HepG2 (cell line): ENCODE measurements at places on chromosomes 3 and 15. TPM values are rescaled to one million over a fixed set of nuclear protein-coding genes. Genes with fewer than 3 reads are reported as not detected.
A peak's percentile ranks its signal among the peaks of the same experiment; 100 is the strongest.

GRCh38 chr3:151560738-151561137 is 99.9 kb upstream of the IGSF10 start:
- DNase-seq, result no peak
- H3K27ac ChIP-seq, result no peak overlapping the region
- H3K27me3 ChIP-seq, result peaks cover 1% of the 10 kb centered on the region; the same call in 1 of the 2 replicates
- H3K4me1 ChIP-seq, result no peaks in the 10 kb centered on the region
- H3K4me3 ChIP-seq, result no peak overlapping the region
- H3K36me3 ChIP-seq, result no peaks in the 10 kb centered on the region

The GOLGA8S gene
- 0.03 and 0.04 TPM in 2 replicates for polyA plus RNA-seq

- H3K27ac ChIP-seq, result no peak within 1 kb of the TSS
- peaks cover 44% of the 10 kb centered on the region; the same call in 2 of the 3 replicates for H3K27me3 ChIP-seq
- peaks cover 16% of the 10 kb centered on the region for H3K4me1 ChIP-seq
Measured at GRCh38 chr3:113531826-113532697, at the start of gene SIDT1. SIDT1 (plus strand) TSS chr3:113532555; CDS start chr3:113533022, 467 bp downstream.

The DISP2 gene
- polyA plus RNA-seq, result 0.07 and 0.32 TPM in 2 replicates

The SLC15A2 gene
- polyA plus RNA-seq, result 0.63 and 1.4 TPM in 2 replicates

The RARRES1 gene
- not detected in 2 replicates for polyA plus RNA-seq

- H3K4me1 ChIP-seq, result peaks cover 80% of the 10 kb centered on the region
- H3K27me3 ChIP-seq, result no peaks in the 10 kb centered on the region; the same call in 2 of the 3 replicates
- peak overlapping the region; percentile 60 for H3K27ac ChIP-seq
- peak overlapping the region; percentile 74 for H3K4me3 ChIP-seq
- H3K36me3 ChIP-seq, result no peaks in the 10 kb centered on the region
Measured at GRCh38 chr15:73629798-73630429, 3.3 kb downstream of the NPTN start.

DNA sequence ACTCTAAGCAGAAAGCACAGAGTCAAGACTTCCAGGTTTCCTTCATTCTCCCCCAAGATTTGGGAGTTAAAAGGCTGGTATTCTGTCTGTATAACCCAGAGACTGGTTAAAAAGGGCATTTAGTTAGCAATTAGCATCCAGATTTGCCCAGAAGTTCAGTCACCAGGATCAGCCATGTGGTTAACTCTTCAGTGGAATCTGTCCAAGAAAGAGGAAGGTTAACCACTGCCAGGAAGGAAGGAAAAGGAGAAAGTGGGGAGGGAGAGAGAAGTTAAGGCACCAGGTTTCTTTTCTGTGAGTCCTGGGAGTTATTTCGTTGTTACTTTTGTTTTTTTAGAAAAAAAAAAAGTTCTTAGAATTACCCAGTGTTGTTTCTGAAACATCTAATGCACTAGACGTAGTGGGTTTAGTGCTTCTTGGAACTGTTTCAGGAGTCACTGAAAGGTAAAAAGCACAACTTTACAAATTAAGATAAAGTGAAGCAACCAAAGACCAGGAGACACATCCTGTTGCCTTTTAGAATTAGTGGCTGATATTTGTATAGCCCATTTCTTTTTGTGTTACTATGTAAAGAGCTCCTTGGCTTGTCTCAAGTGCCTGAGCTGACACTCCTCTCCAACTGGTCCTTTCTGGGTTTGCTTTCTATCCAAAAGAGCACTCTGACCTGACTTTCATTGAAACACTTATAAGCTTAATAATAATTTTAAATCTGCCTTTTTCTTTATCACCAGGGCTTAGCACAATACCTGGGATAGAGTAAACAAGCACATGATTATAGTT is 128.6 kb downstream of the ABI3BP start:
- H3K27me3 ChIP-seq, result no peaks in the 10 kb centered on the region
- no peak overlapping the region for H3K4me3 ChIP-seq
- no peak overlapping the region for H3K27ac ChIP-seq
- no peaks in the 10 kb centered on the region for H3K36me3 ChIP-seq
- H3K4me1 ChIP-seq, result no peaks in the 10 kb centered on the region

The RTP3 gene
- not detected in 2 replicates for polyA plus RNA-seq

GRCh38 chr3:43012174-43012573 is 33.1 kb downstream of the GASK1A start:
- H3K4me3 ChIP-seq, result no peak overlapping the region
- no peaks in the 10 kb centered on the region for H3K36me3 ChIP-seq
- H3K27me3 ChIP-seq, result no peaks in the 10 kb centered on the region
- H3K4me1 ChIP-seq, result no peaks in the 10 kb centered on the region

The SLC2A2 gene
- polyA plus RNA-seq, result 15.5 and 23.2 TPM in 2 replicates

- H3K4me1 ChIP-seq, result no peaks in the 10 kb centered on the region
- H3K27ac ChIP-seq, result no peak overlapping the region
- no peaks in the 10 kb centered on the region for H3K27me3 ChIP-seq
- no peaks in the 10 kb centered on the region for H3K36me3 ChIP-seq
Measured at GRCh38 chr15:47376190-47376589, 341.1 kb upstream of the SEMA6D start.

GRCh38 chr3:51943451-51944391 is 1.6 kb downstream of the PARP3 start:
- H3K4me1 ChIP-seq, result peaks cover 32% of the 10 kb centered on the region
- H3K36me3 ChIP-seq, result peaks cover under 1% of the 10 kb centered on the region; the same call in 1 of the 2 replicates
- H3K4me3 ChIP-seq, result no peak overlapping the region
- no peak for DNase-seq
- peak overlapping the region; percentile 93 for H3K27ac ChIP-seq

DNA sequence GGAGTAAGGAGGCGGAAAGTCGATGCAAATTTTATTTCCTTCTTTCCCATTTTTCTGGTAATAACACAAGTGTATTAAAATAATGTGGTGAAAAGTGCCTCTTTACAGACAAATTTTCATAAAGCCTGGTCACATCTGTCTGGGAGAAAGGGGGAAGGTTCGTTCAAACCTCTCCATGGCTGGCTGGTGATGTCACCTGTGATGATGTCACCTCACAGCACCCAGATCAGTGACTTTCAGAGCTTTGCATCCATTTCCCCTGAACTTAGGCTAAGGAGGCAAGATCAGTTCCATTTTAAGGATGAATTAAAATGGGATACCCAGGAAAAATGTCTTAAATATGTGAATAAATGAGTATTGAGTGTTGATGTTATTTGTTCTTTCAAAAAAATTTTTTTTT is 34.1 kb downstream of the ATP10A start:
- no peak overlapping the region for H3K4me3 ChIP-seq
- no peaks in the 10 kb centered on the region for H3K36me3 ChIP-seq
- no peak for DNase-seq
- no peak overlapping the region for H3K27ac ChIP-seq
- no peaks in the 10 kb centered on the region for H3K27me3 ChIP-seq

The CYP1A2 gene
- polyA plus RNA-seq, result 0.07 and 0.09 TPM in 2 replicates

DNA sequence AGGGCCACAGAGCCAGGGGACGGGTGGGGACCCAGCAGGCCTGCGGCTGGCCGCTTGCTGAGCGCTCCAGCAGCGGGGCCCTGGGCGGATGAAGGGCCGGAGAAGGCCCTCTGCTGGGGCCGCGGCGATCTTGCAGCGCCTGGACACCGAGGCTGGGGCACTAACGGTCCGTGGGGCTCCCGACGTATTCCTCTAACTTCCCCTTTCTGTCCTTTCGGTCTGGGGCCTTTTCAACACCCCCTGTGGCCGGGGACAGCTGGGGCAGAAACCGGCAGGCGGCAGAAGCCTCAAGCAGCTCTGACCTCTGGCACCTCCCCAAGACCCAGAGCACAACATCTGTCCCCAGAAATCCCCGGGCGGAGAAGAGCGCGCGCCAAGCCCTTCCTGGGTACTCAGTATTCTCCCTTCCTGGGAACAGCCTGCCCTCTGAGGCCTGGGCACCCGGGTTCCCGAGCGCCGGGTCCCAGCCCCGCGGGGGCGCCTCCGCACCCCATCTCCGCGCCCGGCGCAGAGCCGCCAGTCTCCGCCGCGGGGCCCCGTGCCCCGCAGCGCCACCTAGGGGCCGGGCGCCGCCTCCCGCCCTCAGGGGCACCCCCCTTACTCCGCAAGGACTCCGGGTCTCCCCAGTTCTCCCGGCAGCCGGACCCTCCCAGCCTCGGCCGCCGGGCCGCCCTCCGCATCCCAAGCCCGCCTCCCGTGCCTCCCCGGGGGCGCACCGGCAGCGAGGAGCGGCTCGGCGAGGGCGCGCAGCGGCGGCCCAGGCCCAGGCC is 582 bp upstream of the SLCO3A1 start:
- H3K4me3 ChIP-seq, result peak overlapping the region; percentile 60
- no peaks in the 10 kb centered on the region for H3K36me3 ChIP-seq
- DNase-seq, result peak; percentile 13
- H3K27me3 ChIP-seq, result peaks cover 4% of the 10 kb centered on the region; the same call in 1 of the 2 replicates
- no peaks in the 10 kb centered on the region for H3K4me1 ChIP-seq
- H3K27ac ChIP-seq, result no peak overlapping the region

DNA sequence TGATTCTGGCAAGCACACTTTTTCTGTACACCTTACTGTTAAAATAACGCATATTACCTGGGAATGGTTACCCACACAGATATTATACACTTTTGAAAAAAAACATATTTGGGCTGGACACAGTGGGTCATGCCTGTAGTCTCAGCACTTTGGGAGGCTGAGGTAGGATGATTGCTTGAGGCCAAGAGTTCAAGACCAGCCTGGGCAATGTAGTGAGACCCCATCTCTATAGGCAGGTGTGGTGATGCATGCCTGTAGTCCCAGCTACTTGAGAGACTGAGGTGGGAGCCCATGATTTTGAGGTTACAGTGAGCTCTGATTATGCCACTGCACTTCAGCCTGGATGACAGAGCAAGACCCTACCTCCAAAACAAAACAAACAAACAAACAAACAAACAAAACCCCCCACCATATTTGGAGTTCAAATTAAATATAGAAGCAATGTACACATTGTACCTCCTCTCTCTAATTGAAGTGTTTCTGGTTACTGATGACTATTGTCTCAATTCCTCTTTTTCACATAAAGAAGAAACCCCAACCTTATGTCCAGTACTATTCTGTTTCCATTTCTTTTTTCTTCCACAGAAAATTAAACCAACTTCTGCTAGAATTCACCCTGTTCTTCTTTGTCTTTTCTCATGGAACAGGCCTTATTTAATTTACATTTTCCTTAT is 152.6 kb upstream of the UMPS start:
- peaks cover 74% of the 10 kb centered on the region for H3K4me1 ChIP-seq
- no peak for DNase-seq
- H3K36me3 ChIP-seq, result no peaks in the 10 kb centered on the region
- H3K27ac ChIP-seq, result no peak overlapping the region
- H3K27me3 ChIP-seq, result no peaks in the 10 kb centered on the region

DNA sequence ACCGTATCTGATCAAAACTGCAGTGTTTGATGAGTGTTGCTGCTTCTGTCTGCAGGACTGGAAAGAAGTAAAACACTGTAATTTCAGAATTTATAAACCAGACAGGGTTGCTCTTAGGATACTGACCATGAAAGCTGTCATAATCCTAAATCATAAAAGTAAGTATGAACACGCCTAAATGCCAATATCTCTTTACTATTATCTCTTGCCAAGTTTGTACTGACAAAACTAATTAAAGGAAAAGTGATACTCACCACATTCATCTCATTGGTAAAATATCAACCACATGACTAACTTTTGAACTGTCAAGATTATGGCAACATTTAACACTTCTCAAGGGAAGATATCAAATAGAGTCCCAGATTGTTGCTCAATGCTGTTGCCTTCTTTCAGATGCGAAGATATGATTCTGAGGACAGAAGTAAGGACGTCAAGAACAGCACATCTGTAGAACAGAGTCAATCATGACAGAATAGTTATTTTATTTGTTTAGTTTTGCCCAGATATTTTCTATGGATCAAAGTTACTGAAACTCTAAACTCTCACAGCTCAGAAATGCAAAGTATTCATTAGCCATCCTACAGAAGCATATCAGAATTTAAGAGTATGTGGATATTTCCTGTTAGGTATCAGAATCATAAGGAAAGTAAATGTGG is 61.4 kb upstream of the COL8A1 start:
- H3K36me3 ChIP-seq, result no peaks in the 10 kb centered on the region
- H3K27ac ChIP-seq, result no peak overlapping the region
- H3K4me1 ChIP-seq, result no peaks in the 10 kb centered on the region
- no peak overlapping the region for H3K4me3 ChIP-seq

The EPHB1 gene
- 0.13 and 0.21 TPM in 2 replicates for polyA plus RNA-seq

The DUOXA1 gene
- polyA plus RNA-seq, result 0.10 TPM in 1 of 2 replicates, not detected in the other

The CHL1 gene
- not detected in 2 replicates for polyA plus RNA-seq

DNA sequence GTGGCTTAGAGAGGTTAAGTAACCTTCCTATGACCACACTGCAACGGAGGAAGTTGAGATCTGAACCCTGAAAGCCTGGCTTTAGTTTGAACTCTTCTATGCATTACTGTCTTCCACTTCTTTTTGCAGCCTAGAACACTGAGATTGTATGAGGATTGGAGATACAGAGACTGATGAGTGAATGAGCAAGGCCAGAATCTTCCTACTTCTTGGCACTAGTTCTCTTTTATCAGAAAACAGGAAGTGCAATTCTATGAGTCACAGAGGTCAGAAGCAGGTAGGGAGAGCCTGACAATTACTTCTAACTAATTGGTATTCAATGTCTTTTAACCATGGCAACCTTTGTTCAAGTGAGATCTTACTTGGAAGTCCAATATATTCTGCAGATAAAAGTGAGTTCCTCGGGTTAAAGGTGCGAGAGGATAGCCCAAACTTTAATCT is 219.0 kb downstream of the SHQ1 start:
- H3K4me3 ChIP-seq, result no peak overlapping the region
- H3K36me3 ChIP-seq, result no peaks in the 10 kb centered on the region
- H3K27me3 ChIP-seq, result no peaks in the 10 kb centered on the region

- H3K4me1 ChIP-seq, result no peaks in the 10 kb centered on the region
- no peak overlapping the region for H3K27ac ChIP-seq
- H3K4me3 ChIP-seq, result no peak overlapping the region
- H3K27me3 ChIP-seq, result no peaks in the 10 kb centered on the region
- DNase-seq, result no peak
Measured at GRCh38 chr3:114101101-114101500, 44.6 kb downstream of the QTRT2 start.

GRCh38 chr3:46934072-46934471 is 42.5 kb downstream of the CCDC12 start:
- H3K27me3 ChIP-seq, result no peaks in the 10 kb centered on the region
- H3K36me3 ChIP-seq, result peaks cover 11% of the 10 kb centered on the region
- H3K4me1 ChIP-seq, result peaks cover 83% of the 10 kb centered on the region
- H3K27ac ChIP-seq, result no peak overlapping the region
